ENCODE measurements at places on chromosomes 12 and 14.

DNA sequence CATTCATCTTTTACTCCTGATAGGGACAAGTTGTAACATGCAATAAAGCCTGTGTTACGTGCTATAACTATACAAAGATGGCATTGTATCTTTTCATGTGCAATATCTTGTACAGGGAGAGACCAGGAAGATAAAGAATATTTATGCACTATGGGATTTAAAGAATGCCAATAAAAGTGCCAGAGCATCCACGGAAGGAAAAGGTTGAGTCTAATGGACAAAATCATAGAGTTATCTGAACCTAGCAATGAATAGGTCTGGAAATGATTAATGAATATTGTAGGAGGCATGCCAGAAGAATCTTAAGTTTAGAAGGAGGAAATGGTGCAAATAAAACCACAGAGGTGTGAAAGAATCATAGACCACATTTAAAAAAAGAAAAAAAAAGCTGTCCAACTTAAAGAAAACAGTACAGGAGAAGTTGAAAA lies 263.9 kb downstream of the KCNC2 start:
- no peak for DNase-seq

- DNase-seq, result no peak
Observed at GRCh38 chr12:9118158-9118557, 2.4 kb upstream of the A2M start.

GRCh38 chr14:98926146-98926545 lies 345.9 kb downstream of the BCL11B start:
- peak; percentile 35 for DNase-seq

DNA sequence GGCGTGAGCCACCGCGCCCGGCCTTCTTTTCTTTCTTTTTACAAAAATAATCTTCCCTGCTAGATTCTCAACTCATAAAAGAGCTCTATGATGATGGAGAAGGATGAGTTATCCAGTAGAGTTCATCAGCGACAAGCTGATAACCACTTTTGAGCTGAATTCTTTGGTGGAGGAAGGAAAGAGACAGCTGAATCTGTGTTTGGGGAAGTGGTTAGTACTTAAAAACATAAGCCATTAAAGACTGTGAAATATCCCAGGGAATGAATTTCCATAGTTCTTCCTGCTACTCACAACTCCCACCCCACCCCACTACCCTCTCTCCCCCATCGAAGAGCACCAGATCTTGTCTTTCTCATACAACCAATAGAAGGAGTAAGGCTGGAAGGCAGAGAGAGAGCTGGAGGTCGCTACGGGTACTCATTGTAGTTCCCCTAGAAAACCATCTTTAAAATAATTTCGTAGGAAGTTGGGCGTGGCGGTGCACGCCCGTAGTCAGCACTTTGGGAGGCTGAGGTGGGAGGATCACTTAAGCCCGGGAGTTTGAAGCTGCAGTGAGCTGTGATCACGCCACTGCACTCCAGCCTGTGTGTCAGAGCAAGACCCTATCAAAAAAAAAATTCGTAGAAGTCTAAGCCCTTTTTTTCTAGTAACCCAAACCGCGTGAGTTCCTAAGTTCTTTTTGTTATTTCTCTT lies 647 bp upstream of the ESPL1 start:
- no peak for DNase-seq

DNA sequence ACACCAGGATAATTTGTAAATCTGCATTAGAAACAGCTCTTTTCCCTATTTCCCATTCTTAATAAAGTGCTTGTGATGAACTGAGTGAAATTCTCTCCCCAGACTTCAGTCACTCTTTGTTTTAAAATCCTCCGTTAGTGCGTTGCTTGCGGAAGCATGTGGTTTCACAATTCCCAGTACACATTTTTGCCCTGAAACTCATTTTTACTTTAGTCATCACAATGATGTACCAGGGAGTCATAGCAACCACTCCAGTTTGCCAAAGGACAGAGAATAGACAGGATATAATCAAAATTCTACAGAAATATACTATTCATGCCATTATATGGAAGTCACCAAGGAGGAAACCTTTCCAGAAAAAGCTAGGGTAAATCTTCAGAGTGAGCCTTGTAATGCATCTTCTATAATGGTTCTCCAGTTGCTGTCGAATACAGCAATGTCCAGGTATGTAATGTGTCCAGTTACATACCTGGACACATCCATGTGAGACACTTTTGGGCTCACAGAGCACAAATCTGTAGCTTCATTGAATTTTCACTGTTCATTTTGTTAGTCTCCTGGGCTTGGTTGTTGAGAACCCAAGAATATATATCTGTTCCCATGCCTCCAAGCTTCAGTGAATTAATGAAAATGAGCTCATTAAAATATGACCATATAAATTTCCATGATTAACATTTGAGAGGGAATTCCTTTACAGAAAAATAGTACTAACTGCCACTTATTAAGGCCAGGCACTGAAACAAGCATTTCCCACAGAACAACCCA lies 57.8 kb downstream of the GPR135 start:
- no peak for DNase-seq

DNA sequence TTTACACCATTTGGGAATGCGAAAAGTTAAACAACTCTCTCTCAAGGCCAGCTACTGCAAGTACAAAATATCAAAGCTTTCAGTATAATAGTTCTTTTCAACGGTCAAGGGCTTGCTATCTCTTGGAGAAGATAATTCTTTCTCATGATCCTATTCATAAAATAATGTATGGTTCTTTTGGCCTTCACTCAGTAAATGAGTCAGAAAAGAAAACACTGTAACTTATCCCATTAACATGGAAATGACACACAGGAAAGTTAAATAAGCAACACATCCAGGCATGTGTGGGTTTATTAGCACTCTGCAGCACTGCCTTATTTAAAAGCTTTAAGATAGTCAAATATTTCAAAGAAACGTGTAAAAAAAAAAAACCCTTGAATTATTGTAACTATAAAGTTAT lies 36.9 kb downstream of the ZFC3H1 start:
- no peak for DNase-seq

DNA sequence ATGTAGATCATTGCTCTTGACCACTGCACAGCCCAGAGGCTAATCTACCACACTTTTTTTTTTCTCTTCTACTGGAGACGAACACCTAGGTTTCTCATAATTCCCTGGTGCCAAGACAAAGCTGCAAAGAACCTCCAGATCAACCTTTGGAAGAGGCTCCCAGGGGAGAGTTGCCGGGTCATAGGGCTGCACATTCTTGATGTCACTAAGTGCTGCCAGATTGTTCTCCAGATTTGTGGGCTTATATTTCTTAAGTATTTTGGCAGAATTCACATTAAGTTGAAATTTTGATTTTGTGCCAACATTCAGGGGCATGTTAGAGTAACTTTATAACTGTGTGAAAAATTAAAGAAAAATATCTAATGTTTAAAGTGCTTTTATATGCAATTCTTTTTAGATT lies 13.5 kb upstream of the PDZRN4 start:
- DNase-seq, result no peak
